ENCODE measurements at places on chromosomes 7 and 10. TPM values are rescaled to one million over a fixed set of nuclear protein-coding genes. Genes with fewer than 3 reads are reported as not detected.

MRC1 gene
- not detected for total RNA-seq

DNA sequence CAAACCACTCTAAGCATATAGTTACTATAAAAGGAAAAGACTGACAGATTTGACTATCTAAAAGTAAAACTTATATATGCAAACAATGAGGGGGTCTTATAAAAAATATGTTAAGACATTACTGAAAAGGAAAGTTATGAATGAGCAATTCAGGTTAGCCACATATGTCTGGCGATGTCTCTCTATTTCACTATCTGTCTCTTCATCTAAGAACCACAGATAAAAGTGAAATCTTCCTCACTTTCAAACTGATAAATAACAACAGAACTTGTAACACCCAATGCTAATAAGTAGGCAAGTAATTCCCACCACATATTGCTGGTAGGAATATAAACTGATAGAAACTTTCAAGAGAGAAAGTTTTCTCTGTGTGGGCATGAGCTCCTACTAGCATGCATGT, 138.2 kb downstream of the CHCHD3 start:
- no peak for DNase-seq

DNA sequence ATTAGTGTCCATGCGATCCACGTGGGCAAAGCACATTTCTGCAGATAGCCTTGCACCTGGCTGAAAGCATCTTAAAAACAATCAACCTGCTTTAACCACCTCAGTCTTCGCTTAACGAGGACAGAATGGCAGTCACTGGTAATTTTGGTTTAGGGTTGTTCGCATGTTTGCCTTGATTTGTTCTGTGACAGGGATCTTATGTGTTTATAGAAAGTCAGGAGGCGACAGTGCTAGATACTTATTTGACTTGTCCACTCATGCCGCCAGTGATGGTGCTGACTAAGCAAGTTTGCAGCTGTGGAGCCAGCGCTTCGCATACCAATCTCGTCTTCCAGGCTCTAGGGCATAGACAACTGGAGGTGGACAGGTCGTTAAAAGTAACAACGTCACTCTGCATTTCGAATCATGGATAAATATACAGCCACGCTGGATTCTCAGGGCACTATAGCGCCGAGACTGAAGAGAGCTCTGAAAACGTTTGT, 1.2 kb upstream of the TMEM243 start:
- DNase-seq = peak; percentile 14

CYP2C19 gene
- total RNA-seq = not detected

DNA sequence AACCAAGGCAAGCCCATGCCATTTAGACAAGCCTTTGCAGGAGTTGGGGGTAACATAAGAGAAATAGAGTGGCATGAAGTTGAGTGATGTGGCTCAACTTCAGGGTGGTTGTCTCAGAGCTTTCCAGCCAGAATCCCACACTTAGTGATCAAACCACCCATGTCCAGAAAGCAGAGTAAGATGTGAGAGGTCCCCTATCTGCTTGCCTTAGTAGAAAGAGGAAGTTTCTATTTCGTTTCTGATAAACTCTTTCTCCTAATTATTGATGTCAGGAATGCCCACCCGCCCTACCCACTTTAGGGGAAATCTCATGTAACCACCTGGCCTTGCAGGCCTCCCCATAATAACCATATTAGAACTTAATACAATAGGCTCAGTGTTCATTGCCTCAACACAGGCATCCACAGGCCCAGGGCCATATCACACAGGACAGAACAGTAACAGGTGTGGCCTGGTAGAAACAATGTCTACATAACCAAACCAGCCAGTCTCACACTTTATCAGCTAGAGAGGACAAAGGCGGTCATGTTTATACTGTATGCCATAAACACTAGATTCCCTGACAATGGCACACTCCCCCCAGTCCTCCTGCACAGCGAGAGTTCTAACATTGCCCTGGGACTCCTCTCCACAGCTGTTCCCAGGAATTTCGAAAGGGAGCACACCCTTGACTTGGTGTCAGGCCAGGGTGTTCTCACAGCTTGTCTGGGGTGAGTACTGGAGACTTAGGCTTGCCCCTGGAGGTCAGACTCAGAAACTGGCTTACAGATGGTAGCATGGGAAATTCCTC, 364.4 kb downstream of the CXCL12 start:
- DNase-seq = no peak

ACSM6 gene
- total RNA-seq = not detected

PKD1L1 gene
- 0.18 TPM for total RNA-seq

DNA sequence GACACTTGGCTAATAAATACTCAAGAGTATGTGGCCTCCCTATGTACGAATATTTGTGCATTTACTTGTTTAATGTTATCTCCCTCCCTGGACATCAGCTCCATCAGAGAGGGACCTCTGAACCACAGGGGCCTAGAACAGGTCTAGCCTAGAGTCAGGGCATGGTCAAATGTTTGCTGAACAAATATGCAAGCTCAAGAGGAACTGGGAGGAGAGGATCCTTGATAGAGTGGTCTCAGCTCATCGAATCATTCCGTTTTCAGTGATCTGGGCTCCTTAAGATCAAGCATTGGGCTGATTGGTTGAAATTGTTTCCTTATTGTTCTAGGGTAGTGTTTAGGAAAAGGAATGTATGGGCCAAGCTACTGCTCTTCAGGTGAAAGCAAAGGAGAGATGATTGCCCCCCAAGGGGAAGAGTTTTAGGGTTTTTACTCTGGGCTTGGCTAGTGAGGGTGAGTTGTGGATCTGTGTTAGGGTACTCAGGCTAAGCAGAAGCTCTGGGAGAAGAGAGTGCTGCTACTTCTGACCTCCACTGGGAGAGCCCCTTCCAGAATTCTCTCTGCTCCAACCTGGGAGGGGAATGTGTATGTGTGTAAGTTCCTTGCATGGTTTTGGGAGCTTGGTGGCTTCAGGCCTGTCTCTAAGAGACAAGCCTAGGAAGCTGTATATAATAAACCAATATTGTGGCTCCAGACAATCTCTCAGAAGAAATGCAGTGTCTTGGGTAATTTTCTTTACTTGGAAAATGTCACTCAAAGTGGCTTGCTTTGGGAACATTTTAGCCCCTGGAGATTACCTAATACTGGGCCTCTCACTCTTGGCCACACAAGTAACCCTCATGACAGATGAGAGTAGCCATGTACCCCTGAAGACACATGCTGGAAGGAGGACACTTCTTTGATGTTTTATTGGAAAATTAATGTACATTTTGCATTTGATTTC, 110.0 kb downstream of the EMX2 start:
- no peak for DNase-seq

DNA sequence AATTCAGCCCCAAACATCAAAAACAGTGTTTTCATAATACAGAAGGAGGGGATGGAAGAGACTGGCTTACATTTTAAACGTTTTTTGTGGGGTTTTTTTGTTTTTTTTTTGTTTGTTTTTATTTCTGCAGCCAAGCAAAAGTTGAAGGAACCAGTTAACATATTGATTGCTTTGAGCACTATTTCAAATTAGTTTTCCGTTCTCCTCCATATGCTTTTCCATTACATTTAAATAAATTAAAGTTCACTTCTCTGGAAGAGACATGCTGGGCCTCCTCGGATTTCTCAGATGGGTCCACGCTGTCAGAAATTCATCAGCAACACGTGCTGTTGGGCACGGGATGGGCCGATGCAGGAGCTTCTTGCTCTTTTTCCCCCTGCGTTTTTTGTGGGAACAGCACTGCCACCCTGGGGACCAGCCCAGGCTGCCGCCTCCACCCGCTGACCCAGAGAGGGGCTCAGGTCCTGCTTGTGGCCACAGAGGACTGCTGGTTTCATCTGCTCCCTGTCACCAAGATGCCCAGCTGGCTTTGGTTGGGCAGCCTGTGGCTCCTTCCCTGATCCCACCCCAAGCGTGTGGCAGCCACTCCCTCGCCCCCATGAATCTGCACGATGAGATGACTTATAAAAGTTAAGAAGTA, 67.7 kb upstream of the CHST15 start:
- no peak for DNase-seq

SORCS1 gene
- not detected for total RNA-seq

- DNase-seq = no peak
Observed at GRCh38 chr7:51545131-51545530, 228.5 kb upstream of the COBL start.

DNA sequence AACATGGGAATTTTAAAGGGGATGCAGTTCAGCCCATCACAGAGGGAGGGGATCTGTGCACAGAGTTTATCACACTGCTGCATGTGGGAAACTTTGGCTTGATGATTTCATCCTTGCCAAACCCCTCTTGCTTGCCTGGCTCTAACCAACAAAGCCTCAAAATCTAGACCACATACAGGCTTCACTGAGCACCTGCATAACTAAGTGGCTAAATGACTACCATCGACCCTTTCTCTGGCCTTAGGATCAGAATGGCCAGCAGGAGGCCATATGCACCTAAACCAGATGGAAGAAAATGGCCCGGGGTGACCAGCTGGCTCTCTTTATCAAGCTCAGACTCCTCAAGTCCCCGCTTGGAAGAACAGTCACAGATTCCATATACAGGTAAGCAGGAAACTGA, 15.6 kb upstream of the ZNF25 start:
- DNase-seq = no peak

CLIP2 gene
- total RNA-seq = 41.9 TPM

DNA sequence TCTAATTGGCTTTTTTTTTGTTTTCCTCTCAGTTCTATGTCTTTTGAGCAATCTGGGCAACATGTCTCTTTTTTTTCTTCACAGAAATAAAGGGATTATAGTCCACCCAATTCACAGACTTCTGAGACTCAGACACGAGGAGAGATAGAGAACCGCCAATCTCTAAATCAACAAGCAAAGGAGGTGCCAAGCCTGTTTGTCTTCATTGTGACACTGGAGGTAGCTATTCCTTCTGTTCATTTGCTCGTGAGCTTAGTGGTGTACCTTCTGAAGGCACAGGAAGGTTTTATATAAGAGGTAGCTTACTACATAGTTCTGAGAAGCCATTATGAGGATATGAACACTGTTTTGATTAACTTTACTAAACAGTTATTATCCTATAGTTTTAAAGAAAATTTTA, 6.1 kb downstream of the EPHB6 start:
- no peak for DNase-seq

DNA sequence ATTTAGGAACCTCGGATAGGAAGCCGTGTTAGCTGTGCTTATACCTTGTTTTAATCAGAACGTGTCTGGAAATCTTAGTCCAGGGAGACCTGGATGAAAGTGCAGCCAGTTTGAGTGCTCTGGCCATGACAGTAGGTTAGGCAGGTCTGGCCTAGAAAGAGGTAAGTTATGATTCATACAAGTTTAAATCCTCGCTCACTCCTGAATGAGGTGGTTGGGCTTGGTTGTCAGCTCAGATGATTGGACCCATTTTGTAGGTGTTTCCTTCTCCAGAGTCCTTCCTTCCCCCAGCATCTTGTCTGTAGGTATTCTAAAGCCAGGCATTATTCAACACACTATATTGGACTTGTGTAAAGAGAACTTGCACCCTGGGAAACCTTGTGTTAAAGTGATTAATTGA, 561.9 kb upstream of the GALNT17 start:
- DNase-seq = no peak

SRRM3 gene
- 0.29 TPM for total RNA-seq

- no peak for DNase-seq
Observed at GRCh38 chr7:66039094-66039670, 36.4 kb upstream of the ASL start.

- no peak for DNase-seq
Observed at GRCh38 chr10:32104181-32104580, 48.0 kb upstream of the KIF5B start.

ASAH2B gene
- 4.5 TPM for total RNA-seq

- DNase-seq = no peak
Observed at GRCh38 chr10:5927306-5927705, 37.3 kb downstream of the FBH1 start.

All from Daoy (cell line).